H7 (cell line): ENCODE measurements at places on chromosomes 11 and 22.

- no peak for DNase-seq
These were observed 54.0 kb upstream of the CCDC188 start for GRCh38 chr22:20204806-20205205.

DNA sequence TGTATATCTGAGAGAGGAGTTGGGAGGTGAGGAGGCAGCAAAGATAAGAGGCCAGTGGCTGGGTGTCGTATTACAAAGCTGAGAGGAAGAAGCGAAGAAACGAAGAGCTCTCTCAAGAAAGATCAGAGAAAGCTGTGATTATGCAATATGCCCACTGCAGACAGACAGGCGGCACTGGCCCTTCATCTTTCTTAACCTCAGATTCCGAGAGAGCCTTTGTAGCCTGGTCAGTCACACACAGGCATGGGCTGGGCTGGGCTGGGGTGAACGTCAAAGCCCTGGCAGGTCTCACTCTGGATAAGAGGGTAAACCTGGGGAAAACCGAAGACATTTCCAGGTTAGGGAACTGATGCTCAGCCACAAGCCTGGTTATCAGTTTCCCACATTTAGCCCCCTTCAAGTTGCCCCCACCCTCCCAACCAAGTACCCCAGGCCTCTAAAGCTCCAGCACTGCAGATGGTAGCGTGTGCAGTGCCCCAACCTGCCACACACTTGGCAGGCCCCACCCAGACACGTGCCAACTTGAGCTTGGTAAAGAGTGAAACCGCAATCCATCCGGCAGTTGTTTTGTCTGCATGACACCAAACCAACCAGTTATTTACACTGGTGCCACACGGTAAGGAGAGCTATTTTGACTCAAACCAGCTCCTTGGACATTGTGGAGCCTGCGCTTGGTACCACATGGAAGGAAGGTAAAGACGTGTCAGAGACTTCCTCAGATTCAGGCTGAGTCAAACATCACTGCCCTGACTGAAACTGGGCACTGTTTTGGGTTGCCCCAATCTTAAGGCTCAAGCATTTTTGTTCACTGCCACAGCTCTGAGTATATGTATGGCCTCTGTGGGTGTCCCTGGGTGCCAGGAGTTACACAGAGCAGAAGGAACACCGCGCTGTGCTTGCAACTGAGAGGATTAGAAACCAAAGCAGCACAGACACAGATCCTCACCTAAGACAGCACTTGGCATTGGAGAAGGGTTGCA, 135.9 kb downstream of the FDX1 start:
- DNase-seq = peak; percentile 9

GRCh38 chr22:21069375-21069774, 23.6 kb downstream of the LRRC74B start:
- no peak for DNase-seq

DNA sequence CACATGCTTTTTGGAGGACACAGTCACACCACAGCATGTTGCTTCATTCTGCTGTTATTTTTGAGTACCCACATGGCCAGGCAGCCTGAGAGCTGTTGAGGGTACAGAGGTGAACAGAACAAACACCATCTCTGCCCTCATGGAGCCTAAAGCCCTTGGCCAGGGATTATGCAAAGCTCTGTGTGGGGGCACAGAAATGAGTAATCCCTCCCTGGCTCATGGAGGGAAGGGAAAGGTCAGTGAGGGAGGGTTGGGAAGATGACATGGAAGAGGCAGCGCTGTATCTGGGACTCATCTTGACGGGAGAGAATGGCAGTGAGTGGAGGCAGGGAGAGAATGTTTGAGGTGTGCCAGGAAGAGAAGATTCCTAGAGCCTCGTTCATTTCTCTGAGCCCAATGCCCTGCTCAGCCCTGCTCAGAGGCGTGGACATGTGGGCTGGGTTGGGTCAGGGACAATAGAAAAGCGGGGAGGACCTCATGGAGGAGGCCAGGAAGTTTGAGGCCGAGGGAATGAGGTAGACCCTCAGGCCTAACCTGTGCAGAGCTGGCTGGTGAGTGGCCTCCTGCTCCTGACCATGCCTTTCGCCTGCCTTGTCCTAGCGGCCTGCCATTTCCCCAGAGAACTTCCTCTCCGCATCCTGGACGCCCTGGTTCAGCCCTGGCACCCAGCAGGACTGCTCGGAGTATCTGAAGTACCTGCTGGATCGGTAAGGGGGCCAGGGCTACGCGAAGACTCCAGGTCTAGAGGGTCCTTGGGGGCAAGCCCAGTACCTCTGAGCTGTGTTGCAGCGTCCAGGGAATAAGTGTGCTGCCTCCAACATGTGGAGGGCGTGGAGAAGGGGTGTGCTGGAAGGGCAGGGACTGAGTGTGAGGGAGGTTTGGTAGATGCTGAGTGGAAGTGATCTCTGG, 19.8 kb downstream of the USP35 start:
- DNase-seq = no peak

DNA sequence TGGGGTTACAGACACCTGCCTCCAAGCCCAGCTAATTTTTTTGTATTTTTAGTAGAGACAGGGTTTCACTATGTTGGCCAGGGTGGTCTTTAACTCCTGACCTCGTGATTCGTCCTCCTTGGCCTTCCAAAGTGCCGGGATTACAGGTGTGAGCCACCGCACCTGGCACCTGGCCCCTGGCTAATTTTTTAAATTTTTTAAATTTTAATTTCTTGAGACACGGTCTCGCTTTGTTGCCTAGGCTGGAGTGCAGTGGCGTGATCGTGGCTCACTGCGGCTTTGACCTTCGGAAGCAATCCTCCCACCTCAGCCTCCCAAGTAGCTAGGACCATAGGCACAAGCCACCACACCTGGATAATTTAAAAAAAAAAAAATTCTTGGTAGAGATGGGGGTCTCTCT, 14.6 kb downstream of the PPP6R2 start:
- DNase-seq = no peak

DNA sequence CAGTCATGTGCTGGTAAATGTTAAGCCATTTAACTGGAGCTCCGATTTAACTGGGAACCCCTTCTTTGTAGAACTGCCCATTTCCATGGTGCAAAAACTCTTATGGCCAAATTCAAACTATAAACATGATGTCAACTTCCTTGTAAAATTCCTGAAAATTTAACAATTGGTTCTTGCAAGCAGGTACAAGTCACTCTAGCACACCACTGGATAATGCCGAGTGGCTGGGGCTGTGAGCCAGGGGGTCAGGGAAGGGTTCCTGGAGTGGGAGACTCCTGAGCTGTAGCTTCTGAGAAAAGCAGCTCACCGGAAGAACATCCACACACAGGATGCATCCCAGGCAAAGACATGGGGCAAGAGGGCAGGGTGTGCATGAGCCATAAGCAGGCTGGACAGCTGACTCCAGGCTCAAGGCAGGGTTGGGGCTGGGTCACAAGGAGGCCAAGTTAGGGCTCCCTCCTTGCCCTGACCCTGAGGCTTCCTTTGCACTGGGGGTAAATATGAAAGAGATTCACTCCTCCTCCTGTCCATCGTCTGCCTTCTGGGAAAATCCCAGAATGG, 18.2 kb downstream of the P2RY2 start:
- DNase-seq = no peak

DNA sequence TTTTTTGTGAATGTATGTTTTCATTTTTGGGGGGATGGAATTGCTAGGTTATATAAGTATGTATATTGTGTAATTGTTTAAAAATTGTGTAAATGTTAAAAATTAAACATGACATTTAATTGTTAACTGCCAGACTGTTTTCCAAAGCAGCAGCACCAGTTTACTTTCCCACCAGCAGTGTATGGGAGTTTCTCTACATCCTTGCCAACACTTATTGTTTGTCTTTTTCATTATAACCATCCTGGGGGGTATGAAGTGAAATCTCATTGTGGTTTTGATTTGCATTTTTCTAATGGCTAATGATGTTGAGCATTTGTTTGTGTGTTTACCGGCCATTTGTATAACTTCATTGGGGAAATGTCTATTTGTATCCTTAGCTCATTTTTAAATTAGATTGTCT, 31.7 kb upstream of the RRAS2 start:
- DNase-seq = no peak

DNA sequence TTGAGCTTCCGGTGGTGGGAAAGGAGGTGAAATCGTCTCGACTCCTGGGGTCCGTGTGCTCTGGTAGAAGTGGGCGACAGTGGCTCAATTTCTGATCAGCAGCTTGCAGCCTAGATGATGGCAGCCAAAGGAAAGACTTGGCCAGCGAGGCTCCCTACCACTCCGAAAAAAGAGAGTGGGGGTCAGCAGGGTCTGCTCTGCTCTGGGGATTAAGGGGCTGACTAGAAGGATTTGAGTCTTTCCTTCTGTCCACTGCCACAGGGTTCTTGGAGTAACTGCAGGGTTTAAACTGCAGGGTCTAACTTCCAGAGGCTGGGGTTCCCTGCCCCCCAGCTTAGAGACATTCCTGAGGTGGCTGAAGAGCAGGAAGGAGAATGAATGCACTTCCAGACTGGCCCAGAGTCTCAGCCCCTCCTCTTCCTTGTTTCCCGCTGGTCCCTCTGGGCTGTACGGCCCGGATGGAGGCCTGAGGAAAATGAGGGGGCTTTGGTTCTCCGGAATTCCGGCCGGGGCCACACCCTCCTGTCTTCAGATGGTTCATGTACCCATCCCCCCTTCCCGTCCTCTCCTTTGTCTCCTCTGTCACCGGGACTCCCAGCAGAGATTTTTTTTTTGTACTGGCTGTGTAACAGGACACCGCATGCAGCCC, 907 bp downstream of the SERPINH1 start:
- DNase-seq = peak; percentile 87

DNA sequence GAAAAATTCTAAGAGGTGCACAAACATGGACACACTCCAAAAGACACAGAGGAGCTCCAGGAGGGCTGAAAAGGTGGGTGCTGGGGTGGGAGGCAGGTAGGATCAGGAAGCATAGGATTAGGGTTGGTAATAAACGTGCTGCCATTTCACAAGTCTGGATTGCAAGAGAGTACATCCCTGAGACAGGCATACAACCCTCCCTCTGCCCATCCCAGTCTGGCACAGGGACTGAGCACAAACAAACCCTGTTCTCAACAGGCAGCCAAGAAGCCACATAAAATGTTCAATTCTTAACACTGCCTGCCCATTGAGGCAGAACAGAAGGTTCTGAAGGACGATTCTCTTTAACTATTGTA, 18.5 kb downstream of the SLC35F2 start:
- no peak for DNase-seq
